SJSA1 (cell line): ENCODE measurements at places on chromosomes 6 and 20. TPM values are rescaled to one million over a fixed set of nuclear protein-coding genes. Genes with fewer than 3 reads are reported as not detected.

DNA sequence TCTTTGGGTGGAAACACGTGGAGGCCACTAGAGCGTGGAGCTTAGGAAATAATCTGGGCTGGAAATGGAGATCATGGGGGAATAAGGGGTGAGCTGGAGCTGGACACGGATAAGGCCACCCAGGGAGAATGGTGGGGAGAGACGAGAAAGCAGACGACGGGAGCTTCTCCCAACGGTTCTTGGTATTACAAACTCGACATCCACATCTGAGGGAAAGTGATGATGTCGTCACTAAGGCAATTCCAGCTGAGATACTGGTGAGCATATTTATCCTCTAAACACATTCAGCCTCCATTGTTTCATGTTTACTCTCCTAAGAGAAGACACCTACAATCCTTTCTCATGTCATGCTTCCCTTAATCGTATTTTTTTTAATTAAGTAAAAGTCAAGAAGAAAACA is 50.2 kb upstream of the SNX9 start:
- H3K4me1 ChIP-seq = peaks cover 12% of the 10 kb centered on the region
- H3K4me3 ChIP-seq = no peak overlapping the region
- H3K36me3 ChIP-seq = no peaks in the 10 kb centered on the region
- no peak overlapping the region for H3K27ac ChIP-seq
- no peaks in the 10 kb centered on the region for H3K27me3 ChIP-seq
- DNase-seq = no peak

- no peaks in the 10 kb centered on the region for H3K36me3 ChIP-seq
- DNase-seq = no peak
- H3K4me1 ChIP-seq = 0 out of 2 replicates have a peak, but pooled peaks cover 5% of the 10 kb centered on the region
- H3K27ac ChIP-seq = no peak overlapping the region
- H3K27me3 ChIP-seq = no peaks in the 10 kb centered on the region
- no peak overlapping the region for H3K4me3 ChIP-seq
Observed at GRCh38 chr6:163710532-163711470, 296.3 kb downstream of the QKI start.

DNA sequence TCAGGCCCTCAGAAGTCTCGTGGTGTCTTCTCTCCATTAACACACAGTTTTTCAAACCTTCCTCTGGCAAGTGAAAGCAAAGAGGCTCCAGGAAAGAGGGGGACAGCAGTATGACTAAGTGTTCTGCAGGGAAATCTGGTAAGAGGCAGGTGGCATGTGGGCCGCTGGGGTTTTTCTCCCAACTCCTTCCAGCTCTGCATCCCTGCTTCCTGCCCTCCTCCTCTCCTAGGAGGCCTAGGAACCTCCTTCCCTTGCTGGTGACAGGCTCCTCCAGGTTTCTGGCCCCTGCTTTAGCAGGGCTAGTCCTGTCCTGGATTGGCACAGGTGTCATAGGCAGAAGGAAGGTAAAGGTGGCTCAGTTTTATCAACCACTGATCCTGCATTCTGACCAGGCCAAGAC is 7.6 kb upstream of the ITCH start:
- DNase-seq = no peak
- H3K4me1 ChIP-seq = no peaks in the 10 kb centered on the region
- no peaks in the 10 kb centered on the region for H3K27me3 ChIP-seq
- H3K27ac ChIP-seq = no peak overlapping the region

GRCh38 chr6:1424306-1424927 is 35.0 kb downstream of the FOXF2 start:
- no peaks in the 10 kb centered on the region for H3K36me3 ChIP-seq
- no peak overlapping the region for H3K27ac ChIP-seq
- DNase-seq = peak; percentile 61
- peaks cover 23% of the 10 kb centered on the region for H3K4me1 ChIP-seq

DNA sequence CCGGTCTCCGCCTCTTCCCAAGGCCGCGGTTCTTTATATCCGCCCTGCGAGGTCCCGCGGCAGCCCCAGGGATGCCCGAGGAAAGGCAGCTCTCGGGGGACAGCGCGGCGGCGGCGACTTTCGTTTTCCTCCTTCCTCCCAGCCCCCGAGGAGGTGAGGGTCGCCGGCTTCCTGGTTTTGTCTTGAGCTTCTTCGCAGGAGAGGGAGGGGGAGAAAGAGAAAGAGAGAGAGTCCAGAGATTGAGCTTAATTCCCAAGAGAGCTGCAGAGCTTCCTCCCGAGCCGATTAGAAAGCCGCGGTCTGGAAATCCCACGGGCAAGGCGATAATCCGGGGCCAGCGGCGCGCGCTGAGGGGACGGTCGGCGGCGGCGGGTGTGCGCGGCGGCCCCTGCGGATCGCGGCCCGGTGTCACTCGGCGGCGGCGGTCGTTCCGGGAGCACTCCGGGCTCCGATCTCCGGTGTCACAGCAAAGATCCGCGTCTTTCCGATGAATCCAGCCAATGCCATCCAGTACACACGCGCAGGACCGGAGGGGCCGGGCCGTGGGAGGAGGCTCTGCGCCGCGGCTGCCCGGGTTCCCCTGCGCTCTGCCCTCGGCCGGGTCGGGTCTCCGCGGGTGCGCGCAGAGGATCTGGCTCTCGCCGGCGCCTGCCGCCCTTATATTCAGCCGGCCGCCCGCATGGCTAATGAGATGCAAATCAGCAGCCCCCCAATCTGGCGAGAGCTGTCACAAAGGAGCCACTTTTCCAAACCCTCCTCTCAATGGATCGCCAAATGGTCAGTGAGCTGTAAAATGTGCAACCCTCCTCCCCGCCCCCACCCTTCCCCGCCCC is at the start of gene DLL1:
TSS of gene DLL1 (minus strand) at position 783 of the 833 bp plus-strand sequence. CDS start 939 bp downstream, outside the sequence.
- H3K36me3 ChIP-seq = no peaks in the 10 kb centered on the region
- no peak within 1 kb of the TSS for H3K27ac ChIP-seq
- peaks cover 97% of the 10 kb centered on the region for H3K27me3 ChIP-seq
- DNase-seq = peak; percentile 46
- peak within 1 kb of the TSS; percentile 45 for H3K4me3 ChIP-seq

GRCh38 chr20:21322921-21323331 is 19.8 kb downstream of the XRN2 start:
- peaks cover 31% of the 10 kb centered on the region for H3K4me1 ChIP-seq
- H3K27ac ChIP-seq = 0 out of 2 replicates have a peak overlapping the region, but pooled peaks have one; percentile 24
- H3K27me3 ChIP-seq = no peaks in the 10 kb centered on the region
- peaks cover 5% of the 10 kb centered on the region for H3K36me3 ChIP-seq

DNA sequence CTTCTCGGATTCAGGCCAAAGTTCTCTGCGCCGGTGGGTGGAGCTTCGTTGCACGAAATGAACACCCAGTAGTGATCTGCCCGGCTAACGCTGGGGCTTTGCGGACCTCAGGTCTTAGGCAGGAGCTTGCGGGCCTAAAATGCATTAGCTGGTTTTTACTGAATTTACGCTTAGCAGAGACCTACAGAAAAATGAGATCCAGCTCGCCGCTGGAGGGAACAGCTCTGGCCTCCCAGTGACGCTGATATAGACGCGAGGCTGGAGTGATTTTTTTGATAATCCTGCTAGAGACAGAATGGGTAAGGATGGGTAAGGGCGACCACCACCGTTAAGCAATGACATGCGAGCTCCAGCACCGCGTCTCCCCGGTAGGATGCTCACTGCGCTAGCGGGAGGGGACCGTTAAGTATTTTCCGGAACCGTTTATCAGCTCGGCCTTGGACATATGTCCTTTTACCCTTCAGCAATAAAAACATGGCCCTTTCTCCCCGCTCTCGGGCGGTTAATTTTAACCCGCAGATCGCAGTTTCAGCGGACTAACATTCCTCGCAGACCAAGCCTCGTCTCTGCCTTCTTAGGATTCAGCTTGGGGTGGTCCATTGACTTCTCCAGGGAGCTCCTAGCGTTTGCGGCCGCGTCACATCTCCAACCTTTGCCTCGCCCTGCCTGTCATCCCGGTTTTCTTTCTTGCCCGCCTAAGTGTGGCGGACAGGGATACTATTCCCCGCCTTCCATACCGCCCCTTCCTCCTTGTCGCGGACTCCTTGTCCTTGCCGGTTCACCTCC is 109.3 kb downstream of the GPX5 start:
- no peaks in the 10 kb centered on the region for H3K36me3 ChIP-seq
- no peak for DNase-seq
- H3K4me3 ChIP-seq = peak overlapping the region; percentile 10; the same call in 1 of the 2 replicates
- H3K27ac ChIP-seq = no peak overlapping the region
- no peaks in the 10 kb centered on the region for H3K4me1 ChIP-seq

Gene OR12D2
- not detected in 2 replicates for total RNA-seq

Gene ADGB
- total RNA-seq = not detected in 2 replicates

Gene CGA
- not detected in 2 replicates for total RNA-seq
